Kidney capillary endothelial cell (primary cell): ENCODE measurements at places on chromosomes 1 and 21.

GRCh38 chr1:202090994-202091393 is 31.7 kb upstream of the GPR37L1 start:
- DNase-seq: no peak

- no peak for DNase-seq
Measured at GRCh38 chr1:98881901-98882300, 122.8 kb downstream of the PLPPR5 start.

GRCh38 chr1:162358928-162359327 is 17.7 kb downstream of the SPATA46 start:
- no peak for DNase-seq

GRCh38 chr1:175303201-175303707 is 110.7 kb upstream of the KIAA0040 start:
- no peak for DNase-seq

- DNase-seq: no peak
Measured at GRCh38 chr1:41497461-41498030, 13.1 kb upstream of the EDN2 start.

- no peak for DNase-seq
Measured at GRCh38 chr21:45118099-45118498, 43.7 kb downstream of the ADARB1 start.

DNA sequence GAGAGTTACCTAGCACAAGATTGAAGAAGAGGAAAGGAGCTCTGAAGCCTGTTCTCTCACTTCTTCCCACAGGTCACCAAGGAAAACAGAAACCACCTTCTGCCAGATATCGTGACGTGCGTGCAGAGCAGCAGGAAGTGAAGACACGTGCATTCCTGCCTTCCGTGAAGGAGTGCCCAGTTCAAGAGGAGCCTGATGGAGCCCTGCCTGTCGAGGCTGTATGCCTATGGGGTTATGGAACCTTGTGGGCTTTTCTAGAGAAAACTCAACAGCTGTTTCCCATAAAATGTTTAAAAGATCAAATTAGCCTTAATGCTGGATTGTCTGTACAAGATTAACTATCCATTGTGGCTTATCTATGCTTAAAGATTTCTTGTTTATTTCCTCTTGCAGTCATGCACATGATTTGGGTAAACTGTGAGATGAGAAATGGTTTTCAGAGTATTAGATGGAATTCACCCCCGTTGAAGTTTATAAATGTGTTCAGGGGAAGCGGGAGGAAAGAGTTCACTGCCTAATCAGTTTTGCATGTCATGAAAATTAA is 27.8 kb downstream of the NTPCR start:
- DNase-seq: no peak

DNA sequence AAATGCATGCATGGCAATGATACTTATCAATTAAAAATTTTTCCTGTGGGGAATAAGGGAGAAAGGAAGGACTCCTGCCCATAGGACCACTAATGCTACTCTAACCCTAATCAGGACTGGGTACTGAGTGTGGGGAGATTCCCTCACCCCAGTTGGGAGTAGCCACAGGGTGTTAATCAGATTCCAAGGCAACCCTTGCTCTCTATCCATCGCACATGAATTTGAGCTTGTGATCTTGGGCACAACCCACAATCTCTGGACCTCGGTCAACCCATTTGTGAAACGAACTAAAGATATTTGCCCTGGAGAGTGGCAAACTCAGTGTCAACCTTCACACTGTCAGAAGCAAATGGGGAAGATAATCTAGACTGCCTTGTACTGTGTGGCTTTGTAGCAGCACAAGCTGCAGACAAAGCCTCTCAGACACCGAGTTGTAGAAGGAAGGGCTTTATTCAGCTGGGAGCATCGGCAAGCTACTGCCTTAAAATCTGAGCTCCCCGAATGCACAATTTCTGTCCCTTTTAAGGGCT is 69.5 kb downstream of the SERINC2 start:
- DNase-seq: no peak

- no peak for DNase-seq
Measured at GRCh38 chr1:218078916-218079315, 206.2 kb upstream of the RRP15 start.

- DNase-seq: no peak
Measured at GRCh38 chr1:203035111-203036000, 9.1 kb downstream of the PPFIA4 start.

DNA sequence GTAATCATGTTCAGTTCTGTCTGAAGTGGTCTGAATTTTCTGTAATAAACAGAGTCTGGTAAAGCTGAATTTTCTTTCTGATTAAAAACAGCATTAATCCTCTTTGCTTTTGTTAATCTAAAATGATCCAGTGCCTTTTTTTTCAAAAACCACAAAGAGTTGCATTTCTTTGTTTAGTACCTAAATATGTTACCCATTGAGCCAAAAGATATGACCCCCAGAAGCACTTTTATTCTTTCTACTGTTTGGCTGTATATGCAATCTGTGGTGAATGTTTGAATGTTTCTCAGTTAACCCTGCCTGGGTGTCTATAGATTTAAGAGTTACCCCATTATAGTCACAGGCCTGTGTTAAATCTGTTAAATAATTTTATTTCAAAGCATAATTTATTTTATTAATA is 394.8 kb downstream of the PTPRC start:
- no peak for DNase-seq

- DNase-seq: no peak
Measured at GRCh38 chr1:221708987-221709386, 32.9 kb downstream of the DUSP10 start.

DNA sequence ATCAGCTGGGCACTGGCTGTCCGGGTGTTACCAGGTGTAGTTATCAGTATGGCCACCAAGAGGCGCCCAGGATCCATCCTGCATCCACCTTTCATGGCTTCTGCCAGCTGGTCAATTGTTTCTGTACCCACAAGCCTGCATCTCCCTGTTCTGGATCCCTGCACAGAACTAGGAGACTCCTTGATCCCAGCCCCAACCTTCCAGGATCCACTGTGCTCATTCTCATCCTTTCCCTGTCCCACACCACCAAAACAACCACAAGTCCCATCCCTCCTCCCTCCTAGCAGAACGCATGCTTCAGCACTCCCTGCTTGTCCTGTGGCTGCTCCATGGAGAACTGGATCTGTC is 27.2 kb upstream of the FOXE3 start:
- DNase-seq: peak; percentile 63

GRCh38 chr21:15140321-15141019 is 75.7 kb upstream of the NRIP1 start:
- DNase-seq: no peak

- DNase-seq: no peak
Measured at GRCh38 chr1:45430490-45430889, 60.5 kb downstream of the TESK2 start.

DNA sequence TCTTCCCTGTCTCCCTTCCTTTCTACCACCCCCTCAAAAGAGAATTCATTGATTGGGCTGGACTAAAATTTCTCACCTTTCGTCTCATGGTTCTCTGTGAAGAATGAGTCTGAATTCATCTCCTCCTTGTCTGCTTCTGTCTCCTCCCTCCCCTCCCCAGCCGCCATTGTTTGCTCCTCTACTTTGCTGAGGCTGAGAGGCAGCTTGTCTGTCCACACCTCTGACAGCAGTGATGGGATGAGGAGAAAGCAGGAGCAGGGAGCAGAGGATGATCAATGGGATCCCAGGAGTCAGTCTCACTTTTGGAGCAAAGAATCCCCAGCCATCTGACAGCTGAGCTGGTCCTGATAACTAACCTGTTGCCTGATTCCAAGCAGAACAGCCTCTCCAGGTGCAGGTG is 2.5 kb downstream of the ILDR2 start:
- DNase-seq: no peak

GRCh38 chr1:99279525-99279924 is 15.2 kb downstream of the PLPPR4 start:
- DNase-seq: no peak

- no peak for DNase-seq
Measured at GRCh38 chr1:154468535-154469250, 33.3 kb upstream of the TDRD10 start.

DNA sequence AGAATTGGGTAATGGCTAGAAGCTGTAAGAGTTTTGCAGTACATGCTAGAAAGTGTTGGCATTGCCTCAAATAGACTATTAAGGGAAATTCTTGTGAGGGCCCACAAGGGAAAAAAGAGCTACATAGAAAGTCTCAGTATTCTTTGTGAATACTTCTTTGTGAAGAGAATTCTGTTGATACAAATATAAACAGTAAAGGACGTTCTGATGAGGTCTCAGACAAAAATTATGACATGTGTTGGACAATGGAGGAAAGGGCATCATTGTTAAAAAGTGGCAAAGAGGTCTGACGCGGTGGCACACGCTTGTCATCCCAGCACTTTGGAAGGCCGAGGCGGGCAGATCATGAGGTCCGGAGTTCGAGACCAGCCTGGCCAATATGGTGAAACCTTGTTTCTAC is 458.9 kb downstream of the NCAM2 start:
- no peak for DNase-seq

DNA sequence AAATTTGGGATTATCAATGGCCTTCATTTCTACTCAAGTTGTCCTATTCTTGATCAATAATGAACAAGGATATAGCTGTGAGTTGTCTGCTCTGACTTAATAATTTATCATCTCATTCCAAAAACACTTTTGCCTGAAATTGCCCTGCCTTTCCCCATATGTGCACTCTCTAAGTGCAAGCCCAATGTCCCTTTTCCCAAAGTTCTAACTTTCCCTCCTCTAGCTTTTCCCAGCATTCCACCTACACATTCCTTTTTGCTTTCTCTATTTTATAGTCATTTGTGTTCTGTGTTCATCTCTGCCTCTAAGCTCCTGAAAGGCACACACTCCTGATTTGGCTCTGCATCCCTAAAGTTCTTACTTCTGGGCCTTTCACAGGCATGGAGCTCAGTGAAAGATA is 34.7 kb downstream of the SUSD4 start:
- DNase-seq: no peak
